ENCODE measurements at places on chromosomes 1 and 21.

DNA sequence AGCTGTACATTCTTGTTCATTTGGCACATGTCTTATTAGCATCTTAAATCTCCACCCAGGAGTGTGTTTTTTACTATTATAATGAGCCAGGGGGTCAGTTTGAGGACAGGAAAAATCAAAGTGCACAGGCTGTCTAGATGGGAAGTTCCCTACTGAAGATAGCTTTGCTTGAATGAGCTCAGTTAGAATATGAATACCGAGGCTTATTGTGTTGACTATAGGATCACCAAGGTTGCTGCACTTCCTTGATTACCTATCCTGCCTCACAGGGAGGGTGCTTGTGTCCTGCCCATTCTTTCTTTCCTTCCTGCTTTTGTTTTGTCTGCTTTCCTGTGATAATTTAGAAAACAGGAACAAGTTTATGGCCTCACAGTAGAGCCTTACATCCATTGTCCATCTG lies 16.3 kb downstream of the PHGDH start:
- no peak overlapping the region for H3K4me3 ChIP-seq
- H3K27me3 ChIP-seq = no peaks in the 10 kb centered on the region
- H3K4me1 ChIP-seq = no peaks in the 10 kb centered on the region
- H3K36me3 ChIP-seq = peaks cover 11% of the 10 kb centered on the region
- H3K27ac ChIP-seq = no peak overlapping the region
- no peak for DNase-seq

DNA sequence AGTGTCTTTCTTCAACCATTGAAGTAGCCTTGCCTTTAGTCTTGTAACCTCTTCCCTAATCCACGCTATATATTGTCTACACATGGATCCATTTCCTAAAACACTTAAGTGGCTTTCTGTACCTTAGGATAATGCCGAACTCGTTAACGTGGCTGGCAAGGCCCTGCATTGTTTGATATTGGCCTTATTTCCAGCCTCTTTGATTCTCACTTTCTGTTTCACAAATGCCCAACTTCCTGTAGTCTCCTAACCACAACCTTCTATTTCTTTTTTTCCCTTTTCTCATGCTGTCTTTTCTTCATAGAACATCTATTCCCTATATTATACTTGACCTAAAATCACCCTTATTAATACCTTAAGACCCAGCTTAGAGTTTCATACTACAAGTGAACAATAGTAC lies 536.0 kb downstream of the LMO4 start:
- no peak overlapping the region for H3K27ac ChIP-seq
- H3K27me3 ChIP-seq = no peaks in the 10 kb centered on the region
- H3K4me1 ChIP-seq = peaks cover 5% of the 10 kb centered on the region
- no peak for DNase-seq

DNA sequence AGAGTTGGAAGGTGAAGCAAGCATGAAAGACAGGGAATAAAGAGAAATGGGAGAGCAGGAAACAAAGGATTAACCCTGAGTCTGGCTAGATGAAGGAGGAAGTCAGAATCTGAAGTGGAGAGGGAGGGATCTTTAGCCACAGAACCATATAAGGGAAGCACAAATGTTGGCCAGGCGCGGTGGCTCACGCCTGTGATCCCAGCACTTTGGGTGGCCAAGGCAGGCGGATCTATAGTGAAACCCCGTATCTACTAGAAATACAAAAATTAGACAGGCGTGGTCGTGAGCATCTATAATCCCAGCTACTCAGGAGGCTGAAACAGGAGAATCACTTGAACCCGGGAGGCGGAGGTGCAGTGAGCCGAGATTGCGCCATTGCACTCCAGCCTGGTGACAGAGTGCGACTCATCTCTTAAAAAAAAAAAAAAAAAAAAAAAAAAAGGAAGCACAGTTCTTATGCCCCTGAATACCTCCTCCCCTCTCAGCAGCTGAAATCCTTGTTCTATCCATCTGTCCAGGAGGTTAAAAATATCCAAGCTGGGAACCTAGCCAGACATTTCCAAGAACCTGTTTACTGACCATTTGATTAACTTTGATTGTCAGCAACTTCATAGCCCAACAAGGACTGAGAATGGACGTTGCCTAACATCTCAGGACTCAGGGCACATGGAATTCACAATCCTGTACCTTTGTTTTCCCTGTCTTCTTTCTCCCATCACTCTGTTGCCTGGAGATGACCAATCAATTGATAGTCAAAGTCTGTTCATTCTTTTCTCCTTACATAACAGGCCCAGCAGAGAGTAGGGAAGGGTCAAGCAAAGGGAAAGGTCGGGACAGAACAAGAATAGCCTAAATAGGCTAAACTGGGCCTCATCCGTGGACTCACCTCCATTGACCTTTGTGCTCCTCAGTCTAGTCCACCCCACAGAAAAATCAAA lies 10.6 kb downstream of the TXNIP start:
- H3K27me3 ChIP-seq = no peaks in the 10 kb centered on the region
- peaks cover 28% of the 10 kb centered on the region for H3K4me1 ChIP-seq
- DNase-seq = no peak

DNA sequence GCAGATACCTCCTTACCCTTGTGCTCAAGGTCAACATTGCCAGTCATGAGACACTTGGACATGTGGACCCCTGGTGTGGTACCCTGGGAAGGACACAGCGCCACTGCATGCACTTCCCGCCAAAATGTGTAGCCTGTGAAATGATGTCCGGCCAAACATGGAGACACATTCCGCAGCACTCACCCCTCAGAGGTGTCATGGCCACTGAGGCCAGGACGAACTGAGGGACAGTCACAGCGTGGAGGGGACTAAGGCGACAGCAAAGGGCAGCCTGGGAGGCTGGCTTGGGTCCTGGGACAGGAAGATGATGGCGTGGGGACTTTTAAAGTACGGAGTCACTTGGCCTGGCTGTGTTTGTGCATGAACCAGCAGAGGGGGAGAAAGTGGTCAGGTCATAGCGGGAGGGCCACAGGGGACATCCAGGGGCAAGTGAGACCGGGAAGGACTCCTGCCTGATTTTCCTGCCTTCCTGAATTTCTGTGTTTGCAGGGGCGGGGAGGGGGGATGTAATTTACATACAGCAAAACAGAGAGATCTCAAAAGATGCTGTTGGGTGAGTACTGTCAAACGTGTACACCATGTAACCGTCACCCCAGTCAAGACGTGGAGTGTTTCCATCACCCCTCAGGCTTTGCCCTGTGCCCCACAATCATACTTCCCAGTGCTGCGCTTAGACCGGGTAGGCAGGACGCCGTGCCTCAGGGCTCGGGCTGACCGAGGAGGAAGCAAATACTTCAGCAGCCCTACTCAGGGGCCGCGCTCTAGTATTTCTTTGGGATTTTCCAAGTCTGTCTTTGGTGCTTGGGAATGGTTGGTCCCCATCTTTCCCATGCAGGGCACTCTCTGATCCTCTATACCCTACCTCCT lies 45.2 kb downstream of the WDR4 start:
- peaks cover 37% of the 10 kb centered on the region for H3K4me1 ChIP-seq
- DNase-seq = no peak
- H3K27me3 ChIP-seq = no peaks in the 10 kb centered on the region
- no peak overlapping the region for H3K4me3 ChIP-seq
- peaks cover 4% of the 10 kb centered on the region for H3K36me3 ChIP-seq

GRCh38 chr1:216805953-216806352 lies 82.7 kb upstream of the ESRRG start:
- no peaks in the 10 kb centered on the region for H3K27me3 ChIP-seq
- no peak overlapping the region for H3K27ac ChIP-seq
- no peaks in the 10 kb centered on the region for H3K36me3 ChIP-seq
- H3K4me1 ChIP-seq = no peaks in the 10 kb centered on the region
- H3K4me3 ChIP-seq = no peak overlapping the region
- no peak for DNase-seq

- H3K4me1 ChIP-seq = no peaks in the 10 kb centered on the region
- H3K36me3 ChIP-seq = no peaks in the 10 kb centered on the region
- H3K4me3 ChIP-seq = no peak overlapping the region
- H3K27me3 ChIP-seq = no peaks in the 10 kb centered on the region
- DNase-seq = no peak
- no peak overlapping the region for H3K27ac ChIP-seq
Measured at GRCh38 chr1:57550092-57550491, 126.2 kb upstream of the DAB1 start.

GRCh38 chr1:32538887-32539583 lies at the start of gene ZBTB8A:
ZBTB8A (plus strand) TSS chr1:32539427; CDS start chr1:32592932, 53,505 bp downstream.
- peaks cover 81% of the 10 kb centered on the region for H3K27me3 ChIP-seq
- DNase-seq = peak; percentile 43
- H3K36me3 ChIP-seq = peaks cover 5% of the 10 kb centered on the region
- peak within 1 kb of the TSS; percentile 90 for H3K4me3 ChIP-seq

- H3K4me3 ChIP-seq = no peak overlapping the region
- H3K4me1 ChIP-seq = peaks cover under 1% of the 10 kb centered on the region
- no peaks in the 10 kb centered on the region for H3K36me3 ChIP-seq
- peaks cover 17% of the 10 kb centered on the region for H3K27me3 ChIP-seq
Measured at GRCh38 chr1:110185181-110185580, 24.9 kb upstream of the KCNC4 start.

- peaks cover 4% of the 10 kb centered on the region for H3K36me3 ChIP-seq
- H3K27me3 ChIP-seq = no peaks in the 10 kb centered on the region
- H3K27ac ChIP-seq = no peak overlapping the region
- H3K4me3 ChIP-seq = peak overlapping the region; percentile 1
Measured at GRCh38 chr1:222420633-222421032, 127.3 kb downstream of the HHIPL2 start.

GRCh38 chr1:8966606-8967005 lies 20.9 kb downstream of the CA6 start:
- peaks cover 6% of the 10 kb centered on the region for H3K36me3 ChIP-seq
- peaks cover 91% of the 10 kb centered on the region for H3K4me1 ChIP-seq
- peak overlapping the region; percentile 36 for H3K27ac ChIP-seq
- no peak for DNase-seq
- H3K27me3 ChIP-seq = no peaks in the 10 kb centered on the region

- H3K27ac ChIP-seq = no peak overlapping the region
- H3K4me3 ChIP-seq = no peak overlapping the region
- H3K4me1 ChIP-seq = peaks cover 12% of the 10 kb centered on the region
- H3K36me3 ChIP-seq = no peaks in the 10 kb centered on the region
- H3K27me3 ChIP-seq = peaks cover 6% of the 10 kb centered on the region
Measured at GRCh38 chr21:35323947-35324346, 274.8 kb upstream of the RUNX1 start.

- peaks cover 17% of the 10 kb centered on the region for H3K4me1 ChIP-seq
- no peak overlapping the region for H3K27ac ChIP-seq
- no peak for DNase-seq
- no peaks in the 10 kb centered on the region for H3K27me3 ChIP-seq
Measured at GRCh38 chr1:17190010-17190995, 14.6 kb upstream of the PADI1 start.

GRCh38 chr1:147719029-147719698 lies 41.2 kb downstream of the GJA5 start:
- peaks cover 24% of the 10 kb centered on the region for H3K27me3 ChIP-seq
- H3K27ac ChIP-seq = no peak overlapping the region

DNA sequence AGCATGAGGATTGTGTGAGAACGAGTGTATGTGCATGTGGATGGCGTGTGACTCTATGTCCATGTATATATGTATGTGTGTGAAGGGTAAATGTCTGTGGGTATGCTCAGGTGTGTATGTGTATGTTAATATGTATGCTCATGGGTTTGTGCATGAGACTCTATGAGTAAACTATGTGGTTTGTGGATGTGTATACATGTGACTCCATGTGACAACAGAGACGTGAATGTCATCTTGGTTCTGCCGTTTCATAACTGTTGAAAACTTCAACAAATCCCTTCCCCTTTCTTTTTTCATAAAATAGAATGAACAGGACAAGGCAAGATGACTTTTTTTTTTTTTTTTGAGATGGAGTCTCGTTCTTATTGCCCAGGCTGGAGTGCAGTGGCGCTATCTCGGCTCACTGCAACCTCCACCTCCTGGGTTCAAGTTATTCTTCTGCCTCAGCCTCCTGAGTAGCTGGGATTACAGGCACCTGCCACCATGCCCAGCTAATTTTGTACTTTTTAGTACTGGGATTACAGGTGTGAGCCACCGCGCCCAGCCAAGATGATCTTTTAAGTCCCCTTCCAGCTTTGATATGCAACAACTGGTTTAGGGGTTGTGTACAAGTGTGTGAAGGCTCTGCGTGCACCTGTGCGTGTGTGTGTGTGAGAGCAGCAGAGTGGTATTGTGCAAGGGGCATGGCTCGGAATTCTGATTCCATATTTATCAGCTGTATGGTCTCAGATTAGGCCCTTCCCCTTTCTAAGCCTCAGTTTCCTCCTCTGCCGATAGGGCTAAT lies 106.3 kb downstream of the EBNA1BP2 start:
- no peaks in the 10 kb centered on the region for H3K4me1 ChIP-seq
- no peak overlapping the region for H3K27ac ChIP-seq
- H3K4me3 ChIP-seq = no peak overlapping the region
- H3K27me3 ChIP-seq = no peaks in the 10 kb centered on the region

GRCh38 chr1:154327466-154328317 lies 2.4 kb downstream of the ATP8B2 start:
- H3K4me1 ChIP-seq = peaks cover 66% of the 10 kb centered on the region
- no peak for DNase-seq
- no peaks in the 10 kb centered on the region for H3K27me3 ChIP-seq

GRCh38 chr1:23485002-23485332 lies 988 bp upstream of the ASAP3 start:
- H3K4me1 ChIP-seq = peaks cover 24% of the 10 kb centered on the region
- H3K27me3 ChIP-seq = peaks cover 34% of the 10 kb centered on the region
- H3K4me3 ChIP-seq = peak overlapping the region; percentile 90

GRCh38 chr1:38073534-38074301 lies 27.1 kb upstream of the POU3F1 start:
- no peak overlapping the region for H3K4me3 ChIP-seq
- H3K27me3 ChIP-seq = peaks cover 51% of the 10 kb centered on the region

DNA sequence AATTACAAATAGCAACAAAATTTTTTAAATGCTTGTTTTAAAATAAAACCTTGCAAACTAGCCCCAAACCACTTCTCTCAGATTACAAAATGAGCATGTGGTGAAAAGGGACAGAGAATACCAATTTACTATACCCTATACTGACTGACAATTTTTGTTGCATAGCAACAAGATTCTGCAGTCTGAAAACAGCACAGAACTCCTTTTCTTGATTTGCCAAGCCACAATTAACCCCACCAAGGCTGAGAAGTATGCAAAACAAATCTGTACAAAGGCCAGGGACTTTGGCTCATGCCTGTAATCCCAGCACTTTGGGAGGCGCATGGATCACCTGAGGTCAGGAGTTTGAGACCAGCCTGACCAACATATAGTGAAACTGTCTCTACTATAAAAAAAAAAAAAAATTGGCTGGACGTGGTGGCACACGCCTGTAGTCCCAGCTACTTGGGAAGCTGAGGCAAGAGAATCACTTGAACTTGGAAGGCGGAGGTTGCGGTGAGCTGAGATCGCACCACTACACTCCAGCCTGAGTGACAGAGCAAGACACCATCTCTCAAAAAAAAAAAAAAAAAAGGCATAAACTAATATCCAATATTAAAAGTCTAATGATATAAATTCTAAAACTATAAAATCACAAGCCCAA lies 21.8 kb downstream of the ENAH start:
- H3K27ac ChIP-seq = no peak overlapping the region
- H3K36me3 ChIP-seq = no peaks in the 10 kb centered on the region
- H3K4me3 ChIP-seq = no peak overlapping the region
- no peak for DNase-seq

- H3K4me3 ChIP-seq = no peak overlapping the region
- peaks cover 42% of the 10 kb centered on the region for H3K4me1 ChIP-seq
- H3K27ac ChIP-seq = no peak overlapping the region
- no peaks in the 10 kb centered on the region for H3K36me3 ChIP-seq
- DNase-seq = no peak
Measured at GRCh38 chr21:46055863-46056281, 42.0 kb upstream of the COL6A2 start.

- no peak overlapping the region for H3K27ac ChIP-seq
- DNase-seq = no peak
- no peaks in the 10 kb centered on the region for H3K27me3 ChIP-seq
- peaks cover 7% of the 10 kb centered on the region for H3K36me3 ChIP-seq
- no peak overlapping the region for H3K4me3 ChIP-seq
Measured at GRCh38 chr1:235025422-235025984, 103.1 kb downstream of the TOMM20 start.

Measured in activated T-cell treated with anti-CD3 and anti-CD28 coated beads, Interleukin-2, amount 50 U/mL, for 72 hours (primary cell).